ENCODE measurements at places on chromosomes 4 and X. TPM values are rescaled to one million over a fixed set of nuclear protein-coding genes. Genes with fewer than 3 reads are reported as not detected.

The TXK gene
- polyA plus RNA-seq, result 3.1 TPM

The DMRTC1 gene
- polyA plus RNA-seq, result 2.2 TPM

The PCDH10 gene
- polyA plus RNA-seq, result 5.2 TPM

The NRK gene
- 3.7 TPM for polyA plus RNA-seq

The UGT2A3 gene
- 1.7 TPM for polyA plus RNA-seq

The SOD3 gene
- polyA plus RNA-seq, result 136 TPM

The TEX11 gene
- polyA plus RNA-seq, result 12.6 TPM

The MUC7 gene
- polyA plus RNA-seq, result 0.80 TPM

The CITED1 gene
- 323 TPM for polyA plus RNA-seq

DNA sequence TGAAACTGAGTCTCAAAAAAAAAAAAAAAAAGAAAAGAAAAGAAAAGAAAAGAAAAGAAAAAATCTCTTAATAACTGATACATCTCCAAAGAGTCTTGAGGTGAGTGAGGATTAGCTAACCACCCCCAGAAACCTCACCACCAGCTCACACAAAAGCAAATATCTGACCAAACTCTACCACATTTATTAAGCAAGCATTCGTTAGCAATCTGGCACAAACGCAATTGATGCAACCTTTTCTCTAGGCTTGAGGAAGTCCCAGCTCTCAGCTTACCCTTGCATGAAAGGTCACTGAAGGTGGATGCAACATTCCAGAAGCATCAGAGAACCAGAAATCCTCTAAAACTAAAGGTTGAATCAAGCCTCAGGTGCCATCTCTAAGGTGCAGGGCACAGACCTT is 231.9 kb upstream of the BCOR start:
- no peak for DNase-seq
- no peaks in the 10 kb centered on the region for H3K4me1 ChIP-seq
- no peak overlapping the region for H3K4me3 ChIP-seq
- H3K36me3 ChIP-seq, result no peaks in the 10 kb centered on the region

GRCh38 chr4:173878701-173879100 is 348.7 kb upstream of the HAND2 start:
- H3K36me3 ChIP-seq, result no peaks in the 10 kb centered on the region
- H3K4me1 ChIP-seq, result no peaks in the 10 kb centered on the region
- H3K4me3 ChIP-seq, result no peak overlapping the region
- no peak overlapping the region for H3K27ac ChIP-seq
- no peaks in the 10 kb centered on the region for H3K27me3 ChIP-seq
- no peak for DNase-seq

GRCh38 chrX:84729809-84730208 is 227.6 kb upstream of the HDX start:
- H3K27ac ChIP-seq, result no peak overlapping the region
- H3K27me3 ChIP-seq, result no peaks in the 10 kb centered on the region
- H3K4me1 ChIP-seq, result no peaks in the 10 kb centered on the region
- H3K36me3 ChIP-seq, result no peaks in the 10 kb centered on the region

GRCh38 chr4:42119886-42120285 is 32.6 kb downstream of the BEND4 start:
- H3K27me3 ChIP-seq, result no peaks in the 10 kb centered on the region
- H3K36me3 ChIP-seq, result no peaks in the 10 kb centered on the region
- DNase-seq, result no peak
- H3K27ac ChIP-seq, result no peak overlapping the region

- no peaks in the 10 kb centered on the region for H3K36me3 ChIP-seq
- no peaks in the 10 kb centered on the region for H3K4me1 ChIP-seq
- no peak overlapping the region for H3K4me3 ChIP-seq
- no peaks in the 10 kb centered on the region for H3K27me3 ChIP-seq
These were observed 458.9 kb upstream of the TEX13C start for GRCh38 chrX:124860736-124861135.

- no peaks in the 10 kb centered on the region for H3K27me3 ChIP-seq
- no peak for DNase-seq
- H3K4me1 ChIP-seq, result peaks cover 4% of the 10 kb centered on the region
- no peaks in the 10 kb centered on the region for H3K36me3 ChIP-seq
These were observed 13.2 kb downstream of the CA5B start for GRCh38 chrX:15751155-15751819.

DNA sequence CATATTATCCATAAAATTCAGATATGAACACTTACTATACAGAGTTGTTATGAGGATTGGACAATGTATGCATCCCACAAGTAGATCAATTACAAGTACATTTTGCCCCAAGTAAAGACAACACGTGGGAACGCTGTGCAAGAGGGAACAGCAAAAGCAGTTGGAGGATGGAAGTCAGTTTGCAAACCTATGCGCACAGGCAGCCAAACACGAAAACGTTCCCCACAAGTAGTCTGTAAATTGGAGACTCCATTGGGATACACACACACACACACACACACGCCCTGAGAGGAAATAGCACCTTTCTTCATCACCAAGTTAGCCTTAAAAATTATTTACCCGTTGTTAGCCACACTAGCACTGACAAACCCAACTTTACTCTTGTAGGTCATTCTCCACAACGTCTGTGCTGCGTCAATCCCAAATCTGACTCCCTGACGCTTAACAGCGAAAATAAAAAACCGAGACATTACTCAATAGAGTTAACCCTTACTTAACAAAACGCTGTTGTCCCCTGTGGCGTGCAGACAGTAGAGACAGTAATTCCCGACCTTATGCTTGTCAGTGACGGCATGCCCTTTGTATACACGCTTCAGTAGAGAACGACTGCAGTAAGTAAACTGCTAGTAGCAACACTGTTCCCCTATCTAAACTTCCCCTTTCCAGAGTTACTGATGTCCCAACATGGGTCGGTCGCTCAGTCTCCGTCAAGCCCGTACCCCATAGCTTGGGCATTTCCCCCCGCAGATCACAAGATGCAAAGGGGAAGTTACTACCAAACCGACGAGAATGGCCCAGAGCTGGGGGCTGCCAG is 730 bp downstream of the MANBA start:
- H3K36me3 ChIP-seq, result no peaks in the 10 kb centered on the region
- no peaks in the 10 kb centered on the region for H3K27me3 ChIP-seq
- DNase-seq, result peak; percentile 14
- peak overlapping the region; percentile 77 for H3K4me3 ChIP-seq

- H3K36me3 ChIP-seq, result no peaks in the 10 kb centered on the region
- no peaks in the 10 kb centered on the region for H3K4me1 ChIP-seq
- no peak overlapping the region for H3K4me3 ChIP-seq
- no peak for DNase-seq
These were observed 39.3 kb upstream of the NHSL2 start for GRCh38 chrX:71871367-71871766.

- H3K4me1 ChIP-seq, result peaks cover 9% of the 10 kb centered on the region
- no peaks in the 10 kb centered on the region for H3K36me3 ChIP-seq
- H3K4me3 ChIP-seq, result no peak overlapping the region
- H3K27ac ChIP-seq, result no peak overlapping the region
- DNase-seq, result no peak
These were observed 53.4 kb downstream of the LDB2 start for GRCh38 chr4:16844816-16845586.

DNA sequence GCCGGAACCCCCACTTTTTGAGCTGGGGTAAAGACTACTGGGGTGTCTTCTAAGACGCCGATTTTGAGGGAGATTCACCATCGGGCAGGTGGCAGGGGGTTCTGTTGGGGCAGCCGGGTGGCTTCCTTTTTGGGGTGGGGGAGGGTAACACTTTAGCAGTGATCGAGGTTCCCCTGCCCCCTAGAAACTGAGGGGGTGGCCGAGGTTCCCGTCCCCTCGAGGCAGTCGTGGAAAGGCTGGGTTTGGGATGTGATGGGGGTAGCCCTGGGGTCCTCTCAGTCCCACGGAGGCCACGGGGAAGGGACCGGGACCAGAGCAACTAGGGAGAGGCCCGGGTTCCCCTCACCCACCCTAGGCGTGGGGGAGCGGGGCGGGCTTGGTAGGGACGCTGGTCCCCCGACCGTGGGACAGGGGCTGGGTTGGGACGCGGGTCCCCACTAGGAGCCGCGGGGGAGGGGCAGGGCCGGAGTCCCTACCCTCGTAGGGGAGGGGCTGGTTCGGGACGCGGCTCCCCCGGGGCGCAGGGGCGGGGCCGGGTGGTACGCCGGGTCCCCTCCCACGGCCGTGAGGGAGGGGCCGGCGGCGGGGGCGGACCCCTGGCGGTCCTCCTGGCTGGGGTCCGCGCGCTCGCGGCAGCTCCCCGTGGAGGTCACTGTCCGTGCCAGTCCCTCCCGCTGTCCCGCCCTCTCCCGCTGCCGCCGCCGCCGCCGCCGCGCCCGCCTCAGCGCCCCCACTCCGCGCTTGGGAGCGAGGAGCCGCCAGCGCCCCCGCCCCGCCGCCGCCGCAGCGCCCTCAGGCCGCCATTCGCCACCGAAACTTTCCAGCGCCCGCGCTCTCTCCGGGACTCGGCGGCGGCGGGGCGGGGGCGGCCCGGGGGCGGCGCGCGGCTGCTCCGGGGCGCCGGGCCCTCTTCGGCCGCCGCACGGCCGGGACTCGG is at the start of gene TBL1X:
Gene TBL1X, plus strand, starts transcription at position 624 of the 937 bp plus-strand sequence. CDS start 188,529 bp downstream, outside the sequence.
- peak within 1 kb of the TSS; percentile 70 for H3K27ac ChIP-seq
- no peaks in the 10 kb centered on the region for H3K36me3 ChIP-seq
- H3K4me1 ChIP-seq, result no peaks in the 10 kb centered on the region

DNA sequence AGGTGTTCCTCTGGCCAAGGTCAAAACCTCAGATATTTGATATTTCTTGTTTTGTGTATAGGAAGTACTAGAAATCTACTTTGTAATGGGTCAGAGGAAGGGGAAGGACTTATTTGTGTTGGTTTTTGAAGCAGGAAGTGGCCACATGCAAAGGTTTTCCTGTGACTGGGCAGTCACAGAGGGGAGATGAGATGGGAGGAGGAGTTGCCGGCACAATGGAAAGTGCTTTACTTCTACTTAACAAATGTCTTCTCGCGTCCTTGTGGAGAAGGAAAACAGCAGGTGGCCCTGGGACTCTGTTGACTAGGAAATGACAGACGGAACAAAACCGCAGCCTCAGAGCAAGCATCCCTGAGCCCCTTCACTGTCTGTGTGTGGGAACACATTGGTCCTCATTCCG is 46.6 kb downstream of the SHROOM2 start:
- no peak for DNase-seq
- no peak overlapping the region for H3K4me3 ChIP-seq
- no peaks in the 10 kb centered on the region for H3K36me3 ChIP-seq
- H3K27ac ChIP-seq, result no peak overlapping the region

DNA sequence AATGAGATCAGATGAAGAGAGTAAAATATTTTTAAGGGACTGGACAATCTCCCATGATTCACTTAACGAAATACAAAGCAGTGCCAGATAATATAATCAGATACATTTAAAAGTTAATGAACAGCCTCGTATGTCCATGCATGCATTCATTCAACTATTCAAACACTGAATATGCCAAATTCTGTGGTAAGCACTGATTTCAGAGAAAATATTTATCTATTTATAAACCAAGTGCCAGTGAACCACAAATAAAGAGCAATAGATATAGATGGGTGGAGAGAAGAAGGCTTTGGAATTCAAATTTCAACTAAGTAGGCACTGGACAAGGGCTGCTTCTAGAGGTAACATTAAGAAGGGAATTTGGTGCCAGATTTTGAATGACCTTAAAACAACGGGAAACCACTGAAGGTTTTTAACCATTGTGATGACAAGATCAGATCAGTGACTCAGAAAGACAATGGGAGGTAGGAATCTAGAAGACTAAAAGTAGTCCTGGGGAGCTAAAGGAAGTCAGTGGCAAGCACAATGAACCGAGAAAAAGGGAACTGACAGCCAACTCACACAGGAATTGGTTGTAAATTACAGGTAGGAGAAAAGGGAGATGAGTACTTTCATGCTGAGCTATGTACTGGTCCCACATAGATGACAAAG is 14.2 kb downstream of the ELOVL6 start:
- no peaks in the 10 kb centered on the region for H3K27me3 ChIP-seq
- H3K36me3 ChIP-seq, result no peaks in the 10 kb centered on the region
- no peaks in the 10 kb centered on the region for H3K4me1 ChIP-seq

DNA sequence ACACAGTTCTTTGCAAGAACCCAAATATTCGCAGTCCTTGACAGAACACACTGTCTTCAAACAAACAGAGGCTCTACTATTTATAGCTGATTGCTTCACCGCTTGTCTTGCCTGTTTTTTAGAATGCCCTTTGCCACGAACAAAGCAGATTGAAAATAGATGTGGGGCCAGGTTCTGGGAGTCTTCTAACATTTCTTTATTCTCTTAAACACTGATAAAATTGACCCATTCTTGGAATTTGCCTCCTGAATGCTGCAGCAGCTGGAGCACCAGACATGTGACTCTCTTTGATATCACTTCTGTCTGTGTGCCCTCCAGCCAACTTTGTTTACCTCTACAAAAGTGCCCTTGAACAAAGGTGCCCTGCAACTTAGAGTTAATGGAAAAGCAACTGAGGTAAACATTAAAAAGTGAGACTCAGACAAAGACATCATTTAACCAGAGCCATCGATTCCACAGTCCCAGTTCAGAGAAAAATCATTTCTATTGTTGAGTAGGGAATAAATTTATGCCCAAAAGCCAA is 64.2 kb upstream of the SPP1 start:
- H3K4me1 ChIP-seq, result peaks cover 3% of the 10 kb centered on the region
- H3K27me3 ChIP-seq, result no peaks in the 10 kb centered on the region
- no peak overlapping the region for H3K27ac ChIP-seq
- no peaks in the 10 kb centered on the region for H3K36me3 ChIP-seq
- no peak overlapping the region for H3K4me3 ChIP-seq

GRCh38 chr4:78065508-78066192 is 8.5 kb downstream of the FRAS1 start:
- H3K27me3 ChIP-seq, result no peaks in the 10 kb centered on the region
- H3K4me3 ChIP-seq, result no peak overlapping the region
- H3K27ac ChIP-seq, result no peak overlapping the region
- DNase-seq, result no peak
- H3K36me3 ChIP-seq, result no peaks in the 10 kb centered on the region
- no peaks in the 10 kb centered on the region for H3K4me1 ChIP-seq

DNA sequence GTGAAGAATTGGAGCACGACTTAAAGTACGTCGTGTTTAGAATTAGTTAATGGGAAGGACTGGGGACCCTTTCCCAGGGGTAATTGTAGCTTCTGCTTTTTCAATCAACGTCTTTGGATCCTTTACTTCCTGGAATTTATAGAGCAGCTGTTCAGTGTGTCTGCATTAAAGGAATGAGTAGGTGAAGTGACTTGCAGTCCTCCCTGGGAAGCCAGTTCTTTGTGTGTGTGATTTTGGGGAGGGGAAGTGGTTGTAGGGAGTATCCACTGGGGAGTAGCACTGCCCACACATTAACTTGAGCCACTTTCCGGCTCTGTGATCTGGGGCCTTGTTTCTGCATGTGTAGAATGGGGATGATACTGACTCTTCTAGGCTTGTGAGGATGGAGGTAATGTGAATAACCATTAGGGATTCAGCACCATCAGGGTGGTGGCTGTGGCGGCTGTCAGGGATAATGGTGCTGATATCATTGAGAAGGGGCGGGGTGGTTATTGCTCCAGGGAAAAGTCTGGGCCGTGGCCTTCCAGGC is 54.7 kb downstream of the TMEM131L start:
- no peak overlapping the region for H3K4me3 ChIP-seq
- H3K36me3 ChIP-seq, result no peaks in the 10 kb centered on the region
- no peaks in the 10 kb centered on the region for H3K4me1 ChIP-seq
- no peaks in the 10 kb centered on the region for H3K27me3 ChIP-seq

DNA sequence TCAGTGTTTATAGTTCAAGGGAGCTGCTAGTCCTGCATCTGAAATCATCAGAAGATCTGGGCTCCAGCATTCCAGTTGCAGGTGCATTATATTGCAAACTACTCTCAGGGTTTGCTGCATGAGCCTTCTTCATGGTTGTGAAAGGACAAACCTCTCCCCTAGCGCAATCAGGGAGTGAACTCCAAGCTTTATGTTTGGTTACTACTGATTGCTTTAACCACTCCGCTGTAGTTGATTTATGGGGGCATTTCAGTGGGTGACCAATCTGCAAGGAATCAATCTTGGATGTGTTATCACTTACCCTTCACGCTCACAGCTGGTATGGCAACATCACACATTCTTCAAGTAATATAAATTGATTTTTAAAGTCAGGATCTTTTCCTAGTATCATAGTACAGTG is 552.1 kb downstream of the SPOCK3 start:
- H3K36me3 ChIP-seq, result no peaks in the 10 kb centered on the region
- no peaks in the 10 kb centered on the region for H3K4me1 ChIP-seq
- H3K27ac ChIP-seq, result no peak overlapping the region
- H3K27me3 ChIP-seq, result no peaks in the 10 kb centered on the region
- H3K4me3 ChIP-seq, result no peak overlapping the region
